NCI-H2081 treated with DMSO at 0.1 percent for 48 hours (cell line): ENCODE measurements at places on chromosomes 3 and 15.

GRCh38 chr3:5296362-5296761 lies 108.9 kb downstream of the EDEM1 start:
- DNase-seq = no peak

GRCh38 chr3:66383023-66383422 lies 117.8 kb downstream of the LRIG1 start:
- DNase-seq = no peak

- no peak for DNase-seq
Observed at GRCh38 chr3:25419251-25419650, 8.8 kb upstream of the RARB start.

GRCh38 chr15:59295261-59296001 lies 77.2 kb downstream of the MYO1E start:
- DNase-seq = peak; percentile 22

DNA sequence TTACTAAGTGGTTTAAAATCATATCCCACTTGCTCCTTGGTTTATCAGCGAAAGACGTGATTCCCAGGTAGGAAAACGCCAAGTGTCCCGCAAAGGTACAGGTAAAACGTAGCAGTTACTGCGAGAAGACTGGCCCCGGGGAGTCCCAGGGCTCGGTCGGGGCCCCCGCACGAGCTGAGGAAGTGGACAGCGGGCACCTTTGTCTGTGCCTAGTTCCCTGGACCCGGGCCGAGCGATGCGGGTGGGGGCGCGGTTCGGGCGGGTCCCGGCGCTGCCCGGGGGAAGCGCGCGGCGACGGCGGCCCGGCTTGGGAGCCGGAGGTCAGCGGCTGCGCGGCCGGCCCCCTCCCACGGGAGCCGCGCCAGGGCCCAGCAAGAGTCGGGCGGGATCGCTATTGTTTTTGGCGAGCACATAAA lies 864 bp upstream of the NEO1 start:
- DNase-seq = no peak

- DNase-seq = no peak
Observed at GRCh38 chr3:197761784-197762183, 12.1 kb downstream of the FYTTD1 start.

DNA sequence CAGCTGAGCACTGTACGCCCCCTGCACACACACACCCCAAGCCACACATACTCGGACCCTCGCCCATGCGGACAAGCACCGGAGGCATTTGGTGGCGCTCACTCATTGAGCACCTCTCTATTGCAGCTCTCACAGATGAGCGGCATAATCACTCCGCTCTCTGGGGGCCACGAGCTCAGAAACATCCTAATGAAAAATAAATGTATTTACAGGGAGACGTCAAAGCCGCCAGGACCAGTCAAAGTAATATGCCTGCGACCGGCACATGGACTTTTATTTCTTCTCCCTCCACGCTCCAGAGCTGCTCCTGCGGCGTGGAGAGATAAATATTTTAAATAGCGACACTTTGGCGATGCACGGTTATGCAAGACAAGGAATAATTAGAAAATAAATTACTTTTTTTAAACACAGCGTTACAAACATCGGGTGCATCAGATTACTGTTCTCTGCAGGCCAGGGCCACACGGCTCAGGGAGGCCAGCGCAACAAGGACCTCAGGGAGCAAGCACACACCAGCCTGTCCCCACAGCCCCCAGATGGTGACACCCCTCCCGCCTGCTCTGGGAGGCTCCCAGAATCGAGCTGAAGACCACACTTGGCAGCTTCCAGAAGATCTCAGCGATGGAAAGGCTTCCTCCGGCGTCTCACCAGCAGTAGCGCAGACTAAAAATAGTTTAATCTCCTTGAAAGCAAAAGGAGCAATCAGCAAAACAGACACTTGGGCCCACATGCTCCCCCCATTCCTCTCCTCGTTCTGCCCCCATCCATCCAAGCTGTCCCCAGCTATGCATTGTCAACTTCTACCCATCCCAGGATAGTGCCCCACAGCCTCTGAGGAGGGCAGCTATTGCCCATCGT lies 48.0 kb downstream of the CACNA2D2 start:
- no peak for DNase-seq

DNA sequence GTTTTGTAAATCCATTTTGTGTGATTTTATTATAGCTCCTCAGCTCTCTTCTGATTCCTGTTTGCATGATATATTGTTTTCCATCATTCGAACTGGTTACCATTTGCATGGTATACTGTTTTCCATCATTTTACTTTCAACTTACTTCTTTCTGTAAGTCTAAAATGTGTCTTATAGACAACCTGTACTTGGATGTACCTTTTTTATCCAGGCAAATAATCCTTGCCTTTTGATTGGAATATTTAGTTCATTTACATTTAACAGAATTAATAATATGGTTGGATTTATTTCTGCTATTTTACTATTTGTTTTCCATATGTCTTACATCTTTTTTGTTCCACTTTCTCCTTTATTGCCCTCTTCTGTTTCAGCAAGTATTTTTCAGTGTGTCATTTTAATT lies 62.8 kb downstream of the CHD2 start:
- no peak for DNase-seq

DNA sequence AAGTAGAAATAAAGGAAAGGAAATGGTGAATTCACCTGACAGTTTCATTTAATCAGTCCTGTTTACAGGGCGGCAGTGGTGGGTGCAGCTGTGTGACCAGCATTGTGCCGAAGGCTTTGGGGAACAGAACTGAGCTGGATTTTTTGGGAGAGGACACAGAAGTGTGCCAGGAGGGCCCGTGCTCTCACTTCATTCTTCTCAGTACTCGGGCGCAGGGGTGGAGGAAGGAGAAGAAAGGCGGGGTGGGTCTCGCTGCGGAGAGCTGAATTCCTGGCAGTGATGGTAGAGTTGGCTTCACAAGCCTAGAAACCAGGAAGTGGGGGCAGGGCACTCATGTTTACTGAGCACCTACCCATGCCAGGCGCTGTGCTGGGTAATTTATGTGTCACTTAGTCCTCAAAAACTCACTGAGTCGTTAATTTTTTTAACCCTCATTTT lies 64.6 kb downstream of the CRTC3 start:
- DNase-seq = peak; percentile 63

GRCh38 chr3:52531860-52532516 lies 1.7 kb downstream of the NT5DC2 start:
- no peak for DNase-seq

DNA sequence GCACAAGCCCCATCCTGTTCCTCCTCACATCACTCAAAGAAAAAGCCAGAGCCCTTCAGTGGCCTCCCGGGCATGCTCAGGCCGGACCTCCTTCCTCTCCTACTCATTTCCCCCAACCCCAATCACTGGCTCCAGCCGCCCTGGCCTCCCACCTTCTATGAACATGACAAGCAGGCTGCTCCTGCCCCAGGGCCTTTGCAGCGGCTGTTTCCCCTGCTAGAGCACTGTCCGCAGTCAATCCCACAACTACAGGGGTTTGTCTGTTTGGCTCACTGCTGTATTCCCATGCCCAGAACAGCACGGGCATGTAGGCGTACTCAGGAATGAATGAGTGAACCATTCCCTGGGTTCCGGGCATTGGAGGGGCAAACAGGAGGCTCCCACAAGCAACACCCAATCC lies 139.8 kb upstream of the PRR20G start:
- DNase-seq = no peak

- no peak for DNase-seq
Observed at GRCh38 chr3:60809857-60810610, 441.2 kb downstream of the FHIT start.

DNA sequence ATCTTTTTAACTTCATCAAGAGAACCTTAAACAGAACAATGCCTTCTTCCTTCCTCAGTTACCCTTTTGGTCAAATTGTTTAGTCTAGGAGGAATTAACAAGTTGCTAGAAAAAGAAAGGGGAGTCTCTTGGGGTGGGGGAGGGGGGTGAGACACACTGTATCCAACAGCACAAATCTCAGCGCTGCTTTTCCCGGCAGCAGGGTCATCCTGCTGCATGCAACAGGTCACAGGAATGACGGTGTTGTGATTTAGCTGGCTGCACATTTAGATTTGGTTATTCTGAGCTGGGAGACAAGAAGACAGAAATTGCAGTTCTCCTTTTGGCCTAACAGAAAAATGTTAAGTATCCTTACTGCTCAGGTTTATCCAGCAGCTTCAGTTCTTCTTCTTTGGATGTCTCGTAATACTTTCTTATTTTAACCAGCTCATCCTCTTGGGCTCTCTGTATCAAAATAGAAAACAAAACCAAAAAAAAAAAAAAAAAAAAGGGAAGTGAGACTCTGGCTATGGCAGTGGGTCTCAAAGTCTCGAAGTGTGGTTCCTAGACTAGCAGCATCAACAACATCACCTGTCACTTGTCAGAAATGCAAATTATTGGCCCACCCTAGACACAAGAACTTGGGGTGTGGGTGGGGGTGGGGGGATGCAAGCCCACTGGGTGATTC lies 190.5 kb downstream of the GREM1 start:
- DNase-seq = no peak

- DNase-seq = no peak
Observed at GRCh38 chr15:25774871-25775270, 88.3 kb downstream of the ATP10A start.

DNA sequence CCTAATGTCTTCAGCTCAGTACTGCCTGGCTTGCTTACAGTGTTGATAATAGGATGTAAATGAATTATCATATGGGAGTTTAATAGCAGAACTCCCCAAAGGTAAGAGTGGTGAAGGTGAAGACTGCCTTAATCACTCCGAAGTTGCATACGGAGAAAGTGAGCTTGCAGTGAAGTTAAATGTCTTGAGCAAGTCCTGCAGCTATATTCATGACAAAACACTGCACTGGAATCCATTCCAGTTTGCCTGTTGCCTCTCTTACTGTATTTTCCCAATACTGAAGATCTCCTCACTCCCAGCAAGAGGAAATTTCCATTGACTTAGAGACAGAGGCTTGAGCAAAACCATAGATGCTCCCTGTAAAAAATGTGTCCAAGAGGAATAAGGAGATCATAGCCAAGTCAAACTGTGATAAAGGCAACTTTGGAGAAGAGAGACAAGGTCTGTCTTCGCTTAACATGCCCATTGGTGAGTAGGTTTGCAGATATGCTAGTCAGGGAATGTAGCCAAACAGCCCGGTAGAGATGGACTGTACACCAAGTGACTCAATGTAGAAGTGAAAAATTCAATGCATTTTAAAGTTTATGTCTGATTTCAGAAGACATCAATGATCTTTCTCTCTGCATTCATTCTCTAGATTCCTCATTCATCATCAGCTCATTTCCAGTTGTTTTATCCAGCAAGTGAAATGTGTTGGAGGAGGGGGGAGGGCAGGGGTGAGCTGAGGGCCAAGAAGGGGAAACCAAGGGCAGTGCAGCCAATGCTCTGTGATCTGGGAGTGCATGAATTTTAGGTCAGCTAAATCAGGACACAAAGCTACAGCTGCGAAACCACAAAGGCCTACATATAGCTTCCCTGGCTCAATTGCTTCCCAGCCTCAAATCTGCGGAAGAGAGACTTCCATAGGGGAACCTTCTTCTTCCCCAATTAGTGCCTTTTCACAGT lies 667.1 kb upstream of the NR2F2 start:
- DNase-seq = no peak

- no peak for DNase-seq
Observed at GRCh38 chr15:63606308-63606707, 9.1 kb downstream of the FBXL22 start.

GRCh38 chr3:50807266-50807665 lies 132.5 kb downstream of the DOCK3 start:
- DNase-seq = no peak

DNA sequence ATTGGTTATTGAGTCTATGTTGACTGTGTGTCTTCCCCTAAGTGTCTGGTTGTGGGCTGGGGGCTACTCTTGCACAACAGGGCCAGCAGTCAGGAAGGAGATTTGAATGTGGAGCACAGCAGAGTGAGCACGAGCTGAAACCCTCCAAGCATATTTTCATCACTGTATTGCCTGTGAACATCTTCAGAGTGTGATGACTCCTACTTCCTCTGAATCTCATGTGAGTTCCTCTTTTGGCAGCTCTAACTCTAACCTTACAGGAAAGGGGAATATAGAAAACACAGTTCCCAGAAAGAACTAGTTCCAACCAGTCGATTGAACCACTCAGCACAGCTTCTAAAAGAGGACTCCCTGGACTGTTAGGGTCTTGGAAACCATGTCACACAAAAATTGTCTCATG lies 211.6 kb downstream of the RAP2B start:
- DNase-seq = no peak

- no peak for DNase-seq
Observed at GRCh38 chr15:73318463-73319351, 50.1 kb downstream of the HCN4 start.

GRCh38 chr15:92620991-92621390 lies 34.6 kb downstream of the FAM174B start:
- no peak for DNase-seq

GRCh38 chr15:95646484-95647273 lies 683.8 kb upstream of the NR2F2 start:
- no peak for DNase-seq

DNA sequence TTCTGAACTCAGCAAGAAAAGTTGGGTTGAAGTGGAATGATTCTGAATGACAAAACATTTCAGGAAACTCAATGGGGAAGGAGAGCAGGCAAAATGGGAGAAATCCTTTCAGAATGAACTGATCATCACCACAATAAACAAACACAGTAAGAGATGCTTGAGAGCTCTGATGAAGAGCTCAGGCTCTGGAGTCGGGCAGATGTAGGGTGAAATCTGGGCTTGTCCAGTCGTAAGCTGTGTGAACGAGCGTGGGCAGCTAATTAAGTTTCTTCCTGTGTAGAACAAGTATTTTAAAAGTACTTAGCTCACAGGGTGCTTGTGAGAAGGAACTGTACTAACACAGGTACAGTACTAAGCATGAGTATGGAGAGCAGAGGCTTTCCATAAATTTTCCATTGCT lies 406.2 kb downstream of the FOXP1 start:
- no peak for DNase-seq

DNA sequence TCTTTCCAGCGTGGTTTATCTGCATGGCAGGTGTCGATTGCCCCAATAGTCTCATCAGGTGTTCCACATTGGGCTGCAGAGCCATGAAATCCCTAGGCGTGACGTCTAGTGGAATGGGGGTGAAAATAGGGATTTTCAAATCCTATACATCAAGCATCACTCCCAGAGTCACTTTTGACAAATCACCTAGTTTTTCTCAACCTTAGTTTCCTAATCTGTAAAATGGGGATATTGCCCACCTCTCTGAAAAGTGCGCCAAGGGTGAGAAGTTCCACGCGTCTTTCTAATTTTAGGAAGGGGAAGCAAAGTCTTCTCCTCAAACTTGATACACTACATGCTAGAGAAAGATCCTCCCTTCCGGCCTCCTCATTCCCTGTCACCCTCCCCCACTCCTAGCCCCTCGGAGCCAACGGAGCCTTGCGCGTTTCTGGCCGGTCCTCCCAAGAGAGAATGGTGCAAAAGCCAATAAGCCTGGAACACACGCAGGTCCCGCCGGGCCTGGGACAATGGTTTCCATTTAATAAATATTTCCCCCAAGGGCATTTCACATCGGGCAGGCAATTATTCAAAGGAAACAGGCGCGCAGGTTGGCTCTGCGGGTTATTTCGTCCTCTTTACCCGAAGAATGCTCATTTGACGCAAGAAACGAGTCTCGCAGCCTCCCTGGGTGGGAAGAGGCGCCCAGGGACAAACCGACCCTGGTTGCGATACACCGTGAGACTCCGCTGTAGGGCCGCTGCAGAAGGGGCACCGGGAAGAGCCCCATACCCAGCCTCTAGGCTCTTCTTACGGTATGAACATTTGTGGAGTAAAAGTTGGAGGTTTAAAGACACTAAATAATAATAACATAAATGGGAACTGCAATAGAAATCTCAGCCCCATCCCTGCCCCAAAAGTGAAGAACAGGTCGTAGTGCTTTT lies 1.2 kb upstream of the SOX14 start:
- no peak for DNase-seq
